ENCODE measurements at places on chromosomes 6 and 20. TPM values are rescaled to one million over a fixed set of nuclear protein-coding genes. Genes with fewer than 3 reads are reported as not detected.

DNA sequence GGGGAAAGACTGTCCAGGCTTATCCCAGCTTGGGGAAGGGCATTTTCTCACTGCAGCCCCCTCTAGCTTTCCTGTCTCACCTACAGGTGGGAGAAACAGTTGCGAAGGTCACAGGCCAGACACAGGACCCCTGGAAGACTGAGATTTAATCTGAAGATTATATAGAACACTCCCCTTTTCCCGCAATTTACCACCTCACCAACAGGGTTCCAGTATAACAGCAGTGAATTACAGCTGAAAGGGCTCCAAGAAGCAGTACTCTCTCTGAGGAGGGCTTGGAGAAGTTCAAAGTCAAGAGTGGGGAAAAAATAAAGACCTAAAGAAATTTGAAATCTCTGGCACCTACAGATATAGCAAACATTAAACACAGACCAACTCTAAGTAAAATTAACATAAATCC is 111.9 kb downstream of the ANKRD60 start:
- DNase-seq, result no peak

DNA sequence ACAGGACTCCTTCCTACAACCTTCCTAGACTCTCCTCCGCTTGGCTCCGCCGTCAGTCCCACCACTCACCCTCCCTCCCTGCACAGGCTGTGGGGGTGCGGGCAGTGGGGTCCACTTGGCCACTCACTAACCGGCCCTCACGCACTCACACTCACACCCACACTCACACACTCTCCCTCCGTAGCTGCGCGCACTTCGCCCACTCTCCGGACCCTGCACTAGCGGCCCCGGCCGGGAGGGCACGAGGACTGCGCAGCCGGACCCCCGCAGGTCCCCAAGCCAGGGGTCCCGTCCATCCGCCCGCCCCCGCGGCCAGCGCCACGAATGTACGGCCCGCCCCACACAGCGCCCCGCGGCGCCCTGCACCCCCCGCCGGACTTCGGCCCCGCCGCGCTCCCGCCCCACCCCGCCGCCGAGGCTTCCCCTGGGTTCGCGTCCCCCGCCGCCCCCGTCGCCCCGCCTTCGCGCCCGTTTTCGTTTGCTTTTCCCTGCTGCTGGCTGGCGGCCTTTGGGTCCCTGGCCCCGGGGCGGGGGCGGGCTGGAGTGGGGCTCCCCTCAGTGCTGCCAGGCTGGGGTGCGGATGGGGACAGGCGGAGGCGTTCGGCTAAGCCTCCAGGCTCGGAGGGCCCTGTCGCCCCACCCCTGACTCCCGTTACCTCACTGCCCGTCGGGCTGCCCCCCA is 23.0 kb upstream of the SLC22A7 start:
- no peak for DNase-seq

- DNase-seq, result no peak
Measured at GRCh38 chr6:160667639-160668481, 3.8 kb upstream of the LPA start.

- no peak for DNase-seq
Measured at GRCh38 chr6:41177695-41178094, 14.8 kb upstream of the TREM2 start.

- no peak for DNase-seq
Measured at GRCh38 chr20:56630086-56630493, 984 bp downstream of the TFAP2C start.

DNA sequence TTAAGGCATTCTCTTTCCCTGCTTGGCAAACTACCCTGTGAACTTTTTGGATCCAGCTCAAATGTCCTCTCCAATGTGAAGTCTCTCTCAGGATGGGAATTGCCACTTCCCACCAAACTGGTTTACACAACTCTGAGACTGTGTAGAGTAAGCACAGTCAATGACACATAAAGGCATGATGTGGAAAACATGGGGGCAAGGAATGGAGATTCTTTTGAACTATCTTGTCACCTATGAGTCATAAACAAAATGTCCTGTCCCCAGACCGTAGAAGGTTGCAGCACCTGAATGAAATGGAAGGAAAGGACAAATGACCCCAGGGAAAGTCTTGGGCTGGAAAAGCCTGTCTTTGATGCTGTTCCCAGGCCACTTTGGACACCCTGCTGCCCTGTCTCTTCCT is 11.0 kb upstream of the KIF13A start:
- DNase-seq, result no peak

DNA sequence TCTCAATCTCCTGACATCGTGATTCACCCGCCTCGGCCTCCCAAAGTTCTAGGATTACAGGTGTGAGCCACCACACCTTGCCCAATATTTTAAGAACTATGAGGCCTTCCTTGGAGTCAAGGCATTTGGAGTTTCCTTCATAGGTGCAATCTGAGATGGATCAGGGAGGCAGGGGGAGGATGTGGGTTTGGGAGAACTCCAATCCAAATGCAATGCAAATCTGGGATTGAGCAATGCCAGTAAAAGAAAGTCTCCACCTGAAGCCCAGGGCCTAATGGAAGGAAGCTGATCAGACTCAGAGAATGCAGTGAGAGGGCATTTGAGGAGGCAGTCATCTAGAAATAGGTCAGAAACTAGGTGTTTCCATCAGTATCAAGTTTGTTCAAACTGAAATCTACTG is 21.2 kb downstream of the RSPH3 start:
- DNase-seq, result no peak

- DNase-seq, result no peak
Measured at GRCh38 chr20:16707674-16708073, 22.2 kb upstream of the SNRPB2 start.

DNA sequence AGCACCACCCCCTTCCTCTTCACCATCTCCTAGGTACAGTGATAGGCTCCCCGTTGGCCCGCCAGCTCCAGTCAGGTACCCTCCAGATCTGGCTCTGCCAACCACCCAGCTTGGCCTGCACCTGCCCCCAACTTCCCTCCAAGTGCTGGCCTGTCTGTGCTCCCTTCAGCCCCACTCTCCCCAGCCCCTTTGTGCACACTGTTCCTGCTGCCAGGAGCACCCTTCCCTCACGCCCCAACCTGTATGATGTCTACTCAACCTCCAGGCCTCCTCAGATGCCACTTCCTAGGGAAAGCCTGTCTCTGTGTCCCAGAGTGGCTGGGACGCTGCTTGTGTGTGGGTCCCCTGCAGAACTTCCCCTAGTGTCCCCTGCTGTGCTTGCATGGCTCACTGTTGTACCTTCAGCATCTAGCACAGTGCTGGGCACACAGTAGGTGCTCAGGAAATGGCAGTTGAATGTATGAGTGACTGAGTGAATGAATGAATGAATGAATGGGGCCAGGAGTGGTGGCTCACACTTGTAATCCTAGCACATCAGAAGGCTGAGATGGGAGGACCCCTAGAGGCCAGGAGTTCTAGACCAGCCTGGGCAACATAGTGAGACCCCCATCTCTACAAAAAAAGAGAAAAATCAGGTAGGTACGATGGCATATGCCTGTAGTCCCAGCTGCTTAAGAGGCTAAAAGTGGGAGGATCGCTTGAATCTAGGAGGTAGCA is 3.0 kb downstream of the ZBP1 start:
- DNase-seq, result no peak

DNA sequence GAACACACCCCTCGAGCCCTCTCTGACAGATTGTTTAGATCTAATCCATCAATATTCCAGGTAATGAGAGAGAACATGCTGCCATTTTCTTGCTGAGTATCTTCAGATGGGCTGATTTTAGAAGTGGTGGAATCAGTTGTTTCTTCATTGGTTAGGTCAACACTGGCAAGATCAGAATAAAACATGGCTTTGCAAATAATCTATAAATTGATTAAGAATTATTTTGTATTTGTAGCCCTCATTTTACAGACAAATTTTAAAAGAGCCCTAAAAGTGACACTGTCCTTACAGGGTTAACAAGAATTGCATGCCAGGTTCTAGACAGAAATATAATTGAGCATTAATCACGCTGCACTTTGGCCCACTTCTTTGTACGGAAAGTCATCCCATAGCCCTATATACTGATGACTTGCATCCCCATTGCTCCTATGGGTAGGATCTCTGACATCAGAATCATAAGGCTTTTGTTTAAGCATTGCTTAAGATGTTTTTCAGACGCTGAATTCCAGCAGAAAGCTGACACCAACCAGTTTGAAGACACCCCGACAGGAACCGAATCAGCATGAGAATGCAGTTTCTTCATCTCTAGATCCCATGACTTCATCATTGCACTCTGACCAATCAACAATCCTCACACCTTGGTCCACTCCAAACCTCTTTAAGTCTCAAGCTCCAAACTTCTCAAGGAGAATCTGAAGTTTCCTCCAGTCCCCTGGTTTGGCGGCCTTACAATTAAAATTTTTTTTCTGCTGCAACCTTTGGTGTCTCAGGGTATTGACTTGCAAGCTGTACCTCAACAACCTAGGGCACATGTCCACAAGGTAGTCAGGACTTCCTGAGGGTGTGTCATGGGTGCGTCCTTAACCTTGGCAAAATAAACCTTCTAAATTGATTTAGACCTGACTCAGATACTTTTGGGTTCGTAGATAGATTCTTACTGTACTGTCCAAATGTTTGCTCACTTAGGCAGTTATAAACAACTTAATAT is 7.8 kb downstream of the TDP2 start:
- no peak for DNase-seq

- no peak for DNase-seq
Measured at GRCh38 chr20:10478930-10479329, 43.8 kb downstream of the SLX4IP start.

GRCh38 chr6:165770397-165771082 is 107.5 kb upstream of the PDE10A start:
- no peak for DNase-seq

GRCh38 chr20:18007534-18008292 is 38.9 kb downstream of the MGME1 start:
- DNase-seq, result no peak

- DNase-seq, result no peak
Measured at GRCh38 chr20:48723308-48724264, 104.2 kb downstream of the PREX1 start.

- DNase-seq, result no peak
Measured at GRCh38 chr6:161189891-161190290, 84.0 kb downstream of the AGPAT4 start.

- DNase-seq, result no peak
Measured at GRCh38 chr6:2097464-2097863, 147.9 kb downstream of the GMDS start.

DNA sequence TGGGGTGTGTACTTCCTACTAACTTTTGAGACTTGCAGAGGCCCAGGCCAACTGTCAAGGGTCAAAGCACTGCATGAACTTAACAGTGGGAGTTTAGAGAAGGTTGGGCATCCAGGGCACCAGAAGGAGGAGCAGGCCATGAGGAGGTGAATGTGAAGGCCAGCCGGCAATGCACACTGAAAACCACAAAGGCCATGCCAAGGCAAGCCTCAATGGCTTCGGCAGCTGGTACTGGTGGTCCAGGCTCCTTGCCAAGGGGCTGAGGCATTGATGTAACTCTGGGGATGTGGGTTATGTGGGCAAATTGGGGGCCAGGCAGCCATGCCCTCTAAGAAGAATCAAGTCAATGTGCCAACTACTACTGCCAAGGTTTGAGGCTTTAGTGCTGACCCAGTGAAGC is 222.4 kb downstream of the UNC5CL start:
- no peak for DNase-seq

- DNase-seq, result no peak
Measured at GRCh38 chr6:117446861-117447260, 21.1 kb upstream of the ROS1 start.

- peak; percentile 2 for DNase-seq
Measured at GRCh38 chr6:152642578-152643375, 5.6 kb upstream of the SYNE1 start.

- no peak for DNase-seq
Measured at GRCh38 chr6:4113649-4114048, 21.7 kb downstream of the ECI2 start.

DNA sequence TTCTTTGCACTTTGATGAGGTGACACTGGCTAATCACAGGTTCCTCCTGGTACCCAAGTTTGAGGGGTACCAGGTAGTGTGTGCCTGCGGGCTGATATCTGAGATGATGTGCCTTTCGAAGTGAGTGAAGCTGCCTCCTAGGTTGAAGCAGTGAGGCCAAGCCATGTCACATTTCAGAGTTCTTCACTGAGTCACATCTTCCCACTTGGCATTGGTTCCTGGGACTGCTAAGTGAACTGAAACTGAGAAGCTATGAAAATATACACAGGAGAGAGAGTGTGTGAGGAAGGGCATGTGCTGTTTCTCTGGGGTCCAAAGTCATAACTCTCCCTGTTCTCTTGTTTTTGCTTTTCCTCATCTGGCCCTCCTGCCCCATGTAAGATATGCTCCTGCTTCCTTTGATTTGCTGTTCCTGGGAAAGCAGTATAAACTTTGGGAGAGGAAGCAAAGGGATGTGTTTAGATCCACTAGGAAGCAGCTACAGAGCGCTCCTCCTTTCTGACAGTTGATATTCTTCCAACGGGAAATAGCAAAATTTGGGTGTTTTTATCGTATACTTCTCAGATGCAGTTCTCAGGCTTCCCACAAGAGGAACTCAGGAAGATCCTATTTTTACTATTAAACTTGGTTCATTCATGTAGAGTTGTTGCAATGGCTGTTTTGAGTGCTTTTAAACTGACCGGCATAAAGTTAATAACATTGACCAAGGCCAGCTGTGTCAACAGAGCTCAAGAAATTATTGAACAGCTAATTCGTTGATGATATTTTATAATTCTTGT is 153.7 kb downstream of the MOXD1 start:
- DNase-seq, result no peak

DNA sequence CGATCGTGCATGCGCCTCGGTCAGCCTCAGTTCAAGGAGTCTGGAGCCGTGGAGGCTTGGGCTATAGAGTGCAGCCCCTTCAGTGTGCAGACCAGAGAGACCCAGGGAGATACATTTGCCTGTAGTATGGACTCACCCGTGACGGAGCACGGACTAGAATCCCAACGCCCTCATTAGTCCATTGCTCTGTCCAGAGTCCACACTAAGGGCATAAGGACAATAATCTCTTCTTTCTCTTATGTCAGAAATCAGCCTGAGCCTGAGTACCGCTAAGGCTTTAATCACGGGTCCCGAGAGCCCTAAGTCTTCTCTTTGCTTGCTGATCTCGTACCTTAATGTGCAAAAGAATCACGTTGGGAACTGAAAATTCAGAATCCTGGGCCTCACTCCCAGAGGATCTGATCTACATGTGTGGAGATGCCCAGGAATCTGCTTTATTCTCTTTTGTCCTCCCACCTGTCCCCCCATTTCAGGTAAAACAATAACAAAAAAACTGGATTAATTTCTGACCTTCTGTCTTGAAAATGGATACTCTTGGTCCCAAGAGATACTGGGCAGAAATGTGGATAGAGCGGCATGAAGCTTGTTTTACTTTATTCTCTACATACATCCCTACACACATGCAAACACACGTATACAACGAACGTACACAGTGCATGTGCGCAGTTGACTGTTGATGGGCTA is 671 bp downstream of the BPHL start:
- DNase-seq, result no peak

The RALGAPB gene
- 47.2 TPM for total RNA-seq

The CDKAL1 gene
- total RNA-seq, result 8.8 TPM

The BPIFA1 gene
- not detected for total RNA-seq

The GNRH2 gene
- 0.48 TPM for total RNA-seq

The GGTLC1 gene
- total RNA-seq, result not detected

The ATP6V1G2 gene
- total RNA-seq, result 0.18 TPM

The UNC5CL gene
- total RNA-seq, result not detected

The HCRTR2 gene
- not detected for total RNA-seq

The TNFRSF6B gene
- 96.8 TPM for total RNA-seq

The ZC3H12D gene
- not detected for total RNA-seq

The BFSP1 gene
- 6.4 TPM for total RNA-seq

The HLA-DMB gene
- 1.8 TPM for total RNA-seq

The RBM12 gene
- total RNA-seq, result 47.3 TPM

The WFDC10B gene
- not detected for total RNA-seq

The EPB41L2 gene
- 91.5 TPM for total RNA-seq
